ENCODE measurements at places on chromosomes 3 and 15. TPM values are rescaled to one million over a fixed set of nuclear protein-coding genes. Genes with fewer than 3 reads are reported as not detected.

CIB2 gene
- total RNA-seq: 1.8 TPM

FOXB1 gene
- not detected for total RNA-seq

CAMKV gene
- total RNA-seq: 0.13 TPM

TTLL13 gene
- 0.29 TPM for total RNA-seq

- no peak overlapping the region for H3K27ac ChIP-seq
- no peaks in the 10 kb centered on the region for H3K36me3 ChIP-seq
- H3K4me1 ChIP-seq: no peaks in the 10 kb centered on the region
- DNase-seq: no peak
- no peak overlapping the region for H3K4me3 ChIP-seq
These were observed 27.7 kb upstream of the LRRN1 start for GRCh38 chr3:3771567-3771966.

- no peaks in the 10 kb centered on the region for H3K27me3 ChIP-seq
- no peaks in the 10 kb centered on the region for H3K4me1 ChIP-seq
- no peak overlapping the region for H3K27ac ChIP-seq
These were observed 263.2 kb downstream of the NLGN1 start for GRCh38 chr3:173660645-173661299.

GRCh38 chr3:73228959-73229358 lies 167.5 kb downstream of the EBLN2 start:
- H3K27ac ChIP-seq: no peak overlapping the region
- H3K4me3 ChIP-seq: no peak overlapping the region
- H3K4me1 ChIP-seq: no peaks in the 10 kb centered on the region
- no peaks in the 10 kb centered on the region for H3K27me3 ChIP-seq
- H3K36me3 ChIP-seq: no peaks in the 10 kb centered on the region

GRCh38 chr3:184562878-184563560 lies 1.4 kb downstream of the EPHB3 start:
- H3K36me3 ChIP-seq: no peaks in the 10 kb centered on the region
- H3K4me3 ChIP-seq: no peak overlapping the region
- H3K27me3 ChIP-seq: peaks cover 83% of the 10 kb centered on the region
- H3K4me1 ChIP-seq: peaks cover 27% of the 10 kb centered on the region

GRCh38 chr15:72487070-72487797 lies 13.1 kb downstream of the ARIH1 start:
- no peak overlapping the region for H3K27ac ChIP-seq
- H3K36me3 ChIP-seq: peaks cover 36% of the 10 kb centered on the region
- no peaks in the 10 kb centered on the region for H3K27me3 ChIP-seq
- DNase-seq: no peak
- H3K4me3 ChIP-seq: no peak overlapping the region

GRCh38 chr3:37502621-37503020 lies 328.2 kb upstream of the LRRFIP2 start:
- H3K36me3 ChIP-seq: no peaks in the 10 kb centered on the region
- no peaks in the 10 kb centered on the region for H3K27me3 ChIP-seq
- H3K4me3 ChIP-seq: no peak overlapping the region
- peaks cover 21% of the 10 kb centered on the region for H3K4me1 ChIP-seq
- DNase-seq: no peak
- H3K27ac ChIP-seq: no peak overlapping the region

DNA sequence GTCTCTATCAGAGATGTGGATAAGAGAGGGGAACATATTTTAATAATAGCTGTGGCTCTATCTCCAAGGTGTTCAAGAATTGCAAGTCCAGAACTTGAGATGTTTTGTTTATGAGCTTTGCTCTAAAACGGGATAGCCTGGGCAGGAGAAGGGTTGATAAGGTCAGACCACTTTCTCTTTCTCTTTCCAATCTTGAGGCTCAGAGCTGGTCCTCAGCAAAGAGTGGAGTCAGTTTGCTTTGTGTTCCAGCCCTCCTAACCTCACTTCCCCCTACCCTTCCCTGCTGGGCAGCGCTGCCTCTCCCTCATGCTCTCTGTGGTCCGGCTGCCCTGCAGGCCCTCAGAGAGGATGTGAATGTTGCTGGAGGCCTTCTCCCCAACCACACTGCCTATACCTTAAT lies 13.8 kb downstream of the KLHL6 start:
- no peaks in the 10 kb centered on the region for H3K4me1 ChIP-seq
- peaks cover 10% of the 10 kb centered on the region for H3K27me3 ChIP-seq
- H3K27ac ChIP-seq: no peak overlapping the region
- no peak for DNase-seq
- no peaks in the 10 kb centered on the region for H3K36me3 ChIP-seq

DNA sequence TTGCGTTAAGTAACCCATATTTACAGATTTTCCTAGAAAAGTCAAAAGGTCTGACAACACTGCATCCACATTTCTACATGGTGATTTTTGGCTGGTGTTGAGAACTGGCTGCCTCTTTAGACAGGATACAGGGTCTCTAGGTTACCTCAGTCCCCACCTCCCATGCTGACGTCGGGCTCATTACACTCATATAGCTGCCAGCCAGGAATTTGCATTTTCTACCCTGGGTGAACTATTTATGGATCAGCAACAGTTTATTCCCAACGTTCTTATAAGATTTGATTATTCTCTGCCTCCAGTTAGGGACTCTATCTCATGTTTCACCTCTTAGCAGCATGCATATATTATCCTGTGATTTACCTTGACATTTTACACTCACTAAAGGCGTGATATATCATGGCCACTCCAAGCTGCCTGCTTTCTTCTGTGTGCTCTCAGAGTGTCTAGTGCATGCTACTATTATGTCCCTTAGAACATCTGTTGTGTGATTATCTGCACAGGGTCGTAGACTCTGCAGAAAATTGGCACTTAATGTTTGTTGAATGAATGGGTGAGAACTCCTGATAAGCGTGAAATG lies 49.0 kb downstream of the CLDN11 start:
- no peak overlapping the region for H3K4me3 ChIP-seq
- no peaks in the 10 kb centered on the region for H3K27me3 ChIP-seq
- no peak overlapping the region for H3K27ac ChIP-seq
- H3K36me3 ChIP-seq: no peaks in the 10 kb centered on the region

DNA sequence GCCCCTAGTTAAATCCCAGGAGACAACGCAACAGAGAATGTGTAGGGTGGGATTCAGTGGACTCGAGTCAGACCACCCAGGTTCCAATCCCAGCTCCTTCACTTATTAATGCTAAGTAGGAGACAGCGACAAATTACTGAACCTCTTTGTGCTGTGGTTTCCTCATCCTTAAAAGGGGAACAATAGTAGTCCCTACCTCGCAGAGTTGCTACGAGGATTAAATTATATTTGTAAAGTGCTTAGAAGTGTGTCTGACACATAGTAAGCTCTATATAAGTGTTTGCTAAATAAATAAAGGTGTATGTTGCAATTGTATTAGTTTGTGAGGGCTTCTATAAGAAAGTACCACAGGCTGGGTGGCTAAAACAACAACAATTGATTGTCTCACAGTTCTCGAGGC lies 58.0 kb upstream of the PPARG start:
- H3K4me3 ChIP-seq: no peak overlapping the region
- H3K36me3 ChIP-seq: no peaks in the 10 kb centered on the region
- no peaks in the 10 kb centered on the region for H3K4me1 ChIP-seq
- H3K27ac ChIP-seq: no peak overlapping the region
- DNase-seq: no peak

GRCh38 chr15:88511161-88511560 lies 35.3 kb downstream of the DET1 start:
- H3K4me1 ChIP-seq: no peaks in the 10 kb centered on the region
- H3K27ac ChIP-seq: no peak overlapping the region
- no peak for DNase-seq
- no peak overlapping the region for H3K4me3 ChIP-seq
- H3K27me3 ChIP-seq: no peaks in the 10 kb centered on the region
- no peaks in the 10 kb centered on the region for H3K36me3 ChIP-seq

Data from HepG2 (cell line).